Neural crest cell (in vitro differentiated cells): ENCODE measurements at places on chromosomes 1 and 21.

GRCh38 chr1:22115286-22115685, 27.6 kb downstream of the WNT4 start:
- peaks cover 6% of the 10 kb centered on the region for H3K36me3 ChIP-seq
- no peaks in the 10 kb centered on the region for H3K27me3 ChIP-seq
- no peak overlapping the region for H3K4me3 ChIP-seq
- no peak overlapping the region for H3K27ac ChIP-seq
- peaks cover 28% of the 10 kb centered on the region for H3K4me1 ChIP-seq

- no peak for DNase-seq
- H3K27ac ChIP-seq, result no peak overlapping the region
- peaks cover 17% of the 10 kb centered on the region for H3K4me1 ChIP-seq
- peaks cover 5% of the 10 kb centered on the region for H3K36me3 ChIP-seq
- H3K4me3 ChIP-seq, result no peak overlapping the region
These were observed 408.7 kb upstream of the PKN2 start for GRCh38 chr1:88275259-88275862.

GRCh38 chr1:194279975-194280374, 1093.6 kb upstream of the B3GALT2 start:
- H3K27ac ChIP-seq, result no peak overlapping the region
- H3K27me3 ChIP-seq, result no peaks in the 10 kb centered on the region
- H3K4me3 ChIP-seq, result no peak overlapping the region
- H3K4me1 ChIP-seq, result no peaks in the 10 kb centered on the region

DNA sequence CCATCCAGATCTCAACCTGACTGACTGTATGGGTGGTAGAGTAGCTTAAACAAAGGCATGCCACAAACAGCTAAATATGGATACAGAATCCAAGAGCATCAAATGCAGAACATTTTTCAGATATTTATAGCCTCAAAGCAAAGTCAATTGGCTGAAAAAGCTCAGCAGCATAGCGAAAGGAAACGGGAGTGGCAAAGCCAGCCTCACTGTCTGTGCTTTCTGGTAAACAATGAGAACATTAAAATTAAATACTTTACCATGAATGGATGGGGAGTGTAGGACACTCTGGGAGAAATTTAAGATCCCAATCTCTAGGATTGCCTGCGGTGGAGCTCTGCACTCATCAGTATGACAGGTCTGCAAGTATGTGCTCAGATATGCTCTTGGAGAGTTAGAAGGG, 4.4 kb downstream of the RASAL2 start:
- H3K4me3 ChIP-seq, result no peak overlapping the region
- no peak overlapping the region for H3K27ac ChIP-seq
- H3K36me3 ChIP-seq, result no peaks in the 10 kb centered on the region
- peaks cover 30% of the 10 kb centered on the region for H3K4me1 ChIP-seq
